ENCODE measurements at places on chromosomes 16 and 17. TPM values are rescaled to one million over a fixed set of nuclear protein-coding genes. Genes with fewer than 3 reads are reported as not detected.

GRCh38 chr16:48393485-48394354 is 8.5 kb upstream of the SIAH1 start:
- no peak for DNase-seq

DNA sequence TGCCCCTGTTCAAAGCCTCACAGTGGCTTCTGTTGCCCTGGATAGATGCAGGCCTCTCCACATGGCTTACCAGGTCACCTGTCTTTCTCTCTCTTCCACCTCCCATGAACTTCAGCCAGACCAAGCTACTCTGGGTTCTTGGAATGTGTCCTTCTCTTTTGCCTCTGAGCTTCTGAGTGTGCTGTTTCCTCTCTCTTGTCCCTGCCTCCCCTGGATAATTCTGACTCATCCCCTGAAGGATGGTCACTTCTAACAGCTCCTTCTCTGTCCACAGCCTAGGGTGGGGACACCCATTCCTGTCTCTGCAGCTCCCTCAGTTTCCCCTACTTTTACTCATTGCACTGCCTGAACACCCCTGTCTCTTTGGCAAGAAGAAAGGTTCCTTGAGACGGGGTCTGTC is 2.9 kb downstream of the GUCY2D start:
- DNase-seq = no peak

DNA sequence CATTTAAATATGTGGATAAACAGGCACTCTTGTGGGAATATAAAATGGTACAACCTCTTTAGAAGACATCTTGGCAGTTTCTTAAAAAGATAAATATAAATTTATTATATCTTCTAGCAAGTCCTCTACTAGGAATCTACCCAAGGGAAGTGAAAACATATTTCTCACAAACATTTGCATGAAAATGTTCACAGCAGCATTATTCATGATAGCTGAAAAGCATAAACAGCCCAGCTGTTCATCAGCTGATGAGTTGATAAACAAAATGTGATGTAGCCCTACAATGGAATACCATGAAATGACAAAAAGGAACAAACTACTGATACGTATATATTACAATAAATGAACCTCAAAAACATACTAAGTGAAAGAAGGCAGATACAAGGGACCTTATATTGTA is 12.0 kb downstream of the DGKE start:
- no peak for DNase-seq

GRCh38 chr16:69363281-69363717 is 11.7 kb upstream of the TMED6 start:
- DNase-seq = peak; percentile 55

DNA sequence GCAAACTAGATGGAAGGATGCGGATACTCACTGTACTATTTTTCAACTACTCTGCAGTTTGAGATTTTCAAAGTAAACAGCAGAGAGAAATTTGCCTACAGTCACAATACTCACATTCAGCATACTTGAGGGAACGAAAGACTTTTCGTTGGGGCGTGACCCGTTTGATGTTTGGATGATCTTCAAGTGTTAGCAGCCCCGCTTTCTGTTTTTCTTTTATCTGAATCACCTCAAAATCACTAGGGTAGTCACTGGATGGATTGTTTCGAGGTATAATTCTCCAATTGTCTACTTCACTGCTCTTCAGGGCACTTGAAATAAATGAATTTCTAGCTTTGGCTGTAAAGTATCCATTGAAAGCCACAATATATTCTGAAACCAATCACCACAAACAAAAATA is 17.8 kb downstream of the MBTPS1 start:
- DNase-seq = no peak

- peak; percentile 86 for DNase-seq
Measured at GRCh38 chr17:48484850-48485249, 46.0 kb downstream of the HOXB1 start.

GRCh38 chr16:53091466-53092211 is 36.8 kb downstream of the CHD9 start:
- DNase-seq = peak; percentile 46

GRCh38 chr16:51607201-51607651 is 456.2 kb upstream of the SALL1 start:
- DNase-seq = no peak

DNA sequence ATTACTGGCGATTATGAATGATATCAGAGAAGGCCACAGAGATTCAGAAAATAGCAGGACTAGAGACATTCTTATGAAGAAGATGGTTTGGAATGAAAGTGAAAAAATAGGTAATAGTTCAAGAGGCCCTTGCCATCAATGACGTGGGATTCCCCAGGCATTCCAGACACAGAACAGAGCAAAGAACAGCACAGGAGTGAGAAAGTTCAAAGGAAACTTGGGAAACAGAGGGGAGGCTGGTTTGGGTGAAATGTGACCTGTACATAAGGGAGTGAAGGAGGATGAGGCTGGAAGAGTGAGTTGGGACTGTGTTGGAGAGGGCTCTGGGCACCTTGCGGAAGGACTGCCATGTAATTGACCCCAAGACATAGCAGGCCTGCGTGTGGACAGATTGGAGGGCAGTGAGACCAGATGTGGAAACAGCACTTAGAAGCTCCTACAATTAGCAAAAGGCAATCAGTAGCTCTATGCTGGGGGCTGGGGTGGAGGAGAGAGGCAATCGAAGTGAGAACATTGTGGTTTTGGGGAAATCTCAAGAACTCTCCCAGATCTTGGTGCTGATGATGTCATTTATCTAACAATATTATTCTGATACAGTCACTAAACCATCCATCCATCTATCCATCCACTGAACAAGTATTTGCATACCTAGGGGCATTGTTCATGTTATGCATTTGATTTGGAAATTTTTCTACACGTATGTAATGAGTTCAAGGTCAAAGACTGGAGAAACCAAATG is 365.3 kb upstream of the ZFHX3 start:
- DNase-seq = no peak

- no peak for DNase-seq
Measured at GRCh38 chr17:67784364-67785121, 40.8 kb upstream of the BPTF start.

GRCh38 chr16:5506021-5506420 is 408.4 kb upstream of the EEF2KMT start:
- DNase-seq = no peak

DNA sequence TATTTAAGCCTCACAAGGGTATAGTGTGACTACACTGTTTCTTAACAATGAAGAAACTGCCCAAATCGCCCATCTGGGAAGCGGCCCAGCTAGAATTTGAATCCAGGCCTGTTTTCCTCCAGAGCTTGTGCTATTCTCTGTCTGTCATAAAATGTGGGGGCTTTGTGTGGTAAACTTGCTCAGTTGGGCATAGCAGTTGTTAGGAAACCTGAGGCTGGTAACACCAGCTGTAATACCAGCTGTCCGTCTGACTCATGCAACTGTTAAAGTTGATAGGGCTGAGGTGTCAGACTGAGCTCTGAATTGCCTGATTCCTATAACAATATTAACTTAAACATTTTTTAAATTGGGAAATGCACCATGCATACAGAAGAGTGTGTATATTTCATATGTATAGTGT is 9.3 kb downstream of the NOD2 start:
- DNase-seq = peak; percentile 61

GRCh38 chr16:83238949-83239691 is 568.7 kb upstream of the HSBP1 start:
- no peak for DNase-seq

- no peak for DNase-seq
Measured at GRCh38 chr16:5019775-5020174, 14.0 kb downstream of the NAGPA start.

GRCh38 chr17:8918807-8919465 is 46.6 kb downstream of the PIK3R5 start:
- peak; percentile 40 for DNase-seq

DNA sequence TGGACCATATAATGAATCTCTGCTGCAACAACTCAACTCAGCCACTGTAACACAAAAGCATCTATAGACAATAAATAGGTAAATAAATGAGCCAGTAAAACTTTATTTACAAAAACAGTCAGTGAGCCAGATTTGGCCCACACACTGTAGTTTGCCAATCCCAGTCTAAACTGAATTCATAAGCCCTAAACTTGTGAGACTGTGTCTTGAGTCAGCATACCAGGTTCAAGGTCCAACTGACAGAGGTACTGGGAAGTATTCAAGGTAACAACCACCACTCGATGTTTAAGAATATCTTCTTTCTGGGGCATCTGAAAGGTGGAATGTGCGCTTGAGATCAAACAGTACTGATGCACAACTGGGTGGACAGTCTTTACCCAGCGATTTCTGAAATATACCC is 94.2 kb downstream of the HELZ start:
- no peak for DNase-seq

DNA sequence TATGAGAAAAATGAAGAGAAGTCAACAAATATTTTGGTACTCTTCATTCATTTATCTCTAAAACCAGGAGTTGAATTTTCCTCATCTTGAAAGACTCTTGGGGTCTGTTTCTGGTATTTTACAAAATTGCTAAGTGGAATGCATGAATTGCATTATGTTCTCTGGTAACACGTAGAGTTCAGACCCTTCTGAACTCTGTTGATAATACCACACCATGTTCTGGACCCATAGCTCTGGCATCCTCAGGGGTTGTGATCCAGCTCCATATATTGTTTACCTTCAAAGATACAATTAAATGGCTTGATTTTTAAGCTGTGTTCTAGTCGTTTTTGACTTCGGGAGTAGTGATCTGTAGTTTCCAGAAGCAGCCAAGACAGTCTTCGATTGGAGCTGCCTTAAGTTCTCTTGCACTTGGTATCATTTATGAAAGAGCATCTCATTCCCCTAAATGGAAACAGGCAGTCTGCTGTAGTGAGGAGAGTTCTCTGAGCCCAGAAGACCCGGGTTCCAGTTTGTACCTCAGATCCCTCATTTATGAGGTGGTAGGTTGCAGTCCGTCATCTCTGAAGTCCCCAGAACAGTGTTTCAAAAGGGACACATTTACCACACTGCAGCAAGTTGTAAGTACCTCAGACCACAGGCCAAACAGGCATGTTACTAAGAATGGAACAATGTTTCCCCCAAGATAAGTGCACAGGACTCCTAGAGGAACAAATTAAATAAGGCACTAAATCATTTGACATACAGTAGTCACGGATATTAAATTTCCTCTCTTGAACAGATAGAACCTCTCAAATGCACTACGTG is 9.6 kb downstream of the PSMD7 start:
- no peak for DNase-seq

- DNase-seq = no peak
Measured at GRCh38 chr16:78844682-78845081, 745.2 kb downstream of the WWOX start.

DNA sequence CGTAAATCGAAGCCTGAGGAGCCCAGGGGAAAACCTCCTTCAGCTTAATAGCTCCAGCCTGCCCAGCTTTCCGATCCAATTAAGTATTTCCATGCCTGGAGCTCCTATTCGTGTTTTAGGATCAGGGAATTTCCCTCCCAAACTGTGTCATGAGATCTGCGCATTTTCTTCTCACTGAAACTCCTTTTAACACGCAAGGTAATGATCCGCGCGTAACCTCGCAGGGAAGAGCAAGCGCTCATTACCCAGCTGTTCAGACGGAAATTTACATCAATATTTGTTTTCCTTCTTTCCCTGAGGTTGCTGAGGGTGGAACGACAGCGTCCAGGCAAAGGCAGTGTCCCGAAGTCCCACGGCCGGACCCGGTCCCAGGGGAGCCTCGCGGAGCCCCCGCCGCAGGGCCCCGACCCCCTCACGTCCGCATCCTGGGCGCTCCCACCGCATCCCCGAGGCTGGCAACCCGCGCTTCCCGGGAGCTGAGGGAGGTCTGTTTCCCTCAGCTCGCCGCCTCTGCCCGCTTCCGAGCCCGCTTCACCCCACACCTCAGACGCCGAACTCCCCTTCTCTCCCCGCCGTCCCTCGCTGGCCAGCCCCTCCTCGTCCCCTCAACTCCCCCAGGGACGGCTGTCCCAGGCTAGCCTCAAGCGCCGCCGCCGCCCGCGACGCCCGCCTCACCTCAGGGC is 415 bp downstream of the ABCA5 start:
- peak; percentile 41 for DNase-seq

GRCh38 chr17:41377546-41377945 is 4.6 kb downstream of the KRT34 start:
- peak; percentile 30 for DNase-seq

DNA sequence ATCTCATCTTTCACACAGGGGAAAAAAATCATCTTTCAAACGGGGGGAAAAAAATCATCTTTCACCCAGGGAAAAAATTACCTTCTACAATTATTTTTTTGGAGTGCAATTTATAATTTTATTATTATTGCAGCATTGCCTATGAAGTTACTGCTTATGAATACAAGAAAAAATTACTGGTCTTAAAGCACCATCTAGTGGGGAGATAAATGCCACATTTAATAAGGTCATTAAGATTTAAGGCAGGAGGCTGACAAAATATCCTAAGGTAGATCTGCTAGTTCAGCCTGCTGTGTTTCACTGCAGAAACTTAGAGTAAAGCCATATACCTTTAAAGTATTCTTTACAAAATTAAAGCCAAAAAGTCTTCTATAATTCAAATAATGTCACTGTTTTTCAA is 13.7 kb downstream of the SHCBP1 start:
- peak; percentile 59 for DNase-seq

DNA sequence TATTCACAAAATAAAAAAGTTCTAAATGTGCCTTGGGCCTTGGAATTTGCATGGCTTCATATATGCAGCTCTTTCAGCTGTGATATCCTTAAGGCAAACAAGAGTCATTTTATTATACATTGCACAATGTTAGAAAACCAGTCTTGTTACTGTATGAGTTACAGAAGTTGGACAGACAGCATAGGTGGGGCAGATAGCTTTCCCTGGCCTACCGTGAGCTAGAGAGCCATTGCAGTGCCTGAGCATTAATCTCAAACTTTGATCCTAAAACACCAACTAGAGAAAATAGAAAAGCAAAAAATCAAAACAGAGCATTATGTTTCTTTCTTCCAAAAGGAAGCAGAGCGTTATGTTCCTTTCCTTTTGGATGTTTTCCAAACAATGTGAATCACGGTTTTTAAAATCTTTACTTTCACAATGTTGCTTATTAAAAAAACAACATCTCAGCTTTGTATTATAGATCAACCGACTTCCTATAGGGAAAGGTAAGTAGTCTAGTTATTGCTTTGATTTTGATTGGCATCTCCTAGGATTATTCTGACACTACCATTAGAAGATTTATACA is 32.2 kb downstream of the ARHGAP44 start:
- peak; percentile 72 for DNase-seq

DNA sequence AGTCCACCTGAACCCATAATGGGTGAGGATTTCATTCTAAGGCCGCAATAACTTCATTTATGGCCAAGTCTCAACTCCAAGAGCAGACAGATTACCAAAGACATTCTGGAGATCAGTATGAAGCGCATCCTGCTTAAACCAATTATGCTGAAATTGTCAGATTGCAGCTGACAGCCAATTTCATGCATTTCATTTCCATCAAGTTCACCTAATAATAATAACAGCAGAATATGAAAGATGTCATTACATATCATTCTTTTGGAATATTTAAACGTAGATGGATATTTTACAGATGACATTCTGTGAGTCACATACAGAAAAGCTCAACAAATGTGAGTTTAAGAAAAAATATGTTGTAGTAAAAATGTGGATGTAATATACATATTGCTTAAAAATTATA is 54.9 kb upstream of the NACA2 start:
- no peak for DNase-seq

- DNase-seq = no peak
Measured at GRCh38 chr17:69552986-69553667, 138.6 kb downstream of the MAP2K6 start.

The EPN2 gene
- total RNA-seq = 13.7 TPM

The LDHD gene
- 0.53 TPM for total RNA-seq

The SEPTIN12 gene
- not detected for total RNA-seq
